MCF 10A (cell line): ENCODE measurements at places on chromosomes 11 and 22. TPM values are rescaled to one million over a fixed set of nuclear protein-coding genes. Genes with fewer than 3 reads are reported as not detected.
A peak's percentile ranks its signal among the peaks of the same experiment; 100 is the strongest.

DNA sequence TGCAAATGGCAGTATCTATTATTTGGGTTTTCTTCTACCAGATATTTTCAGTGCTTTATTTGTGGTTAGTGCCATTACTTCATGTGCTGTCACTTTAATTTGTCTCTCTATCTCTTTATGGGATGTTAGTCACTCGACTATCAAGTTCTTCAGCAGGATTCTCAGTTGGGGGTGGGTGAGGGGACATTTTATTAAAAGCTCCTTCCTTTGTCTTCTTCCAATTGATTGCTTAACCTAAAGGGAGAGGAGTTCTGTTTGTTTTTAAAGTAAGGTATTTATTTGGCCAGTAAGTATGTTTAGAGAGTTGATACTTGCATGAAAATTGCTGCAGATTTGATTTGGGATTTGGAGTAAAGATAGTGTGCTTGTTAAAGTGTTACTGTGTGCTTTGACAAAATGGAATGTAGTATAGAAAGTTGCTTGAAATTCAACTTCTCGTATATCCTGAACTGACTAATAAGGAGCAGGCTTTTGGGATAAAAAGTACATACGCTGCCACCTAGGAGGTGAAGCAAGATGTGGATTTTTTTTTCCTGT is 10.3 kb downstream of the YAP1 start:
- peak; percentile 39 for DNase-seq

- DNase-seq = peak; percentile 11
Measured at GRCh38 chr11:78832226-78832947, 257.7 kb upstream of the NARS2 start.

GRCh38 chr22:45805413-45805812 is 133.8 kb downstream of the ATXN10 start:
- DNase-seq = peak; percentile 56

DNA sequence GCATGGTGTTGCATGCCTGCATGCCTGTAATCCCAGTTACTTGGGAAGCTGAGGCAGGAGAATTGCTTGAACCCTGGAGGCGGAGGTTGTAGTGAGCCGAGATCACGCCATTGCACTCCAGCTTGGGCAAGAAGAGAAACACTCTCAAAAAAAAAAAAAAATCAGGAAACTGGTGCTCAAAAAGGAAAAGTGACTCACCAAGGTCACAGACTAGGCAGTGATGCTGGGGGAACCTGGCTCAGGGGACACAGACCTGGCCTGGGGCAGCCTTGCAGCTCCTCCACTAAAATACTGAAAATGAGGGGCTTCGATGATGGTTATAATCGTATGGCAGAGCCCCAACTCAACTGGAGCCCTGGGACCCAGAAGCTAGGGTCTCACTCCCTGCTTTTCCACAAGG is 8.1 kb upstream of the SLC35E4 start:
- DNase-seq = no peak

- DNase-seq = no peak
Measured at GRCh38 chr11:104618954-104619353, 279.3 kb downstream of the CASP12 start.

DNA sequence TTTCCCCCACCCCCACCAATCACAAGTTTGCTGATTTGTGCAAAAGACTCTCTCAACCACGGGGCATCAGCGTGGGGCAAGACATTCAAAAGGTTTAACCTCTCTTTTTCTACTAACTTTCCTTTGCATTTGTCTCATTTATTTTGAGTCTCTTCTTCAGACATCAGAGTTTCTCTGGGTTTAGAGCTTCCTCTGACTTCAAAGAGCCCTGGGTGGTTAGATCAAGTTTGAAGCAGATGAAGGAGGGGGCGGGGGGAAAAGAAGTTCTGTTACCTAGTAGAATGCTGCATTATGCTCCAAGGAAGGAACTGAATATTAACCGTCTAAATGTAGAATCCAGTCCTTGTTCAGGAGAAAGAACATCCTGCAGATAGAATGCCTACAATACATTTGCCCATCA is 24.5 kb downstream of the GAS2 start:
- DNase-seq = no peak

DNA sequence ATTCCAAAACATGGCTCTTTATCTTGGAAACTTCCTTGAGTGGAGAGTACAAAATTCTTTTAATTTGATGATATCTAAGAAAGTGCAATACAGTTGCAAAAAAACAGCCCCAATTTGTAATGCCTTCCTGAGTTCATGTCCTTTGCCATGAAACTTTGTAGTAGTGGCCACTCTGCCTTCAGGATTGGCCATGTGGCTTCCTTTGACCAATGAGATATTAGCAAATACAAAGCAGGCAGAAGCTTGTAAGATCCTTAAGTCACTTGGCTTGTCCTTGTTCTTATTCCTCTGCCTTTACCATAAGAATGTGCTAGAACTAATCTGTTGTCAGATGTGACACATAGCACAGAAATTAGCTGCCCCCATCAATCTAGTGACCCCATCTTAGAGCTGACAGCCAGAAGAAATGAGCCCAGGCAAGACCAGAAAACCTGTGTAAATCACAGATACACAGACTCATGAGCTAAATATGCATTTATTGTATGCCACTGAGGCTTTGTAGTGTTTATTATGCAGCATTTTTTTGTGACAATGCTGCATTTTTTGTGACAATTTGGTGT is 29.8 kb upstream of the BLID start:
- no peak for DNase-seq

GRCh38 chr22:17726928-17727897 is 47.1 kb downstream of the BID start:
- DNase-seq = no peak

DNA sequence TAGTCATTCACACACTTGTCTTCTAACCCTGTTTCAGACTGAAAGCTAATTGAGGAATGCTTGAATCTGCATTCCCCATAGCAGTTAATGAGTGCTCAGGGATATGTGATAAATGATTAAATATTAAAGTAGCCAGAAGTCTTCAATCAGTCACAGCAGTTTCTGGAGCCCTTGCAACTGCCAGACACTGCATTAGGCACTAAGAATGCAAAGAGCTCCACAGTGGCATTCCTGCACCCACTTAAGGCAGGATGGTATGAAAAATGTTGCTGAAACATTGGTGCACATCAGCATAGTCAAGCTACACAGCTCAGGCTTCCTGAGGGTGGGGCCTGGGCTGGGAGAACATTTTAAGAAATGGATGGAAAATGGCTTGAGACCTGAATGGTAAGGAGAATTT is 6.5 kb downstream of the DTX4 start:
- DNase-seq = no peak

DNA sequence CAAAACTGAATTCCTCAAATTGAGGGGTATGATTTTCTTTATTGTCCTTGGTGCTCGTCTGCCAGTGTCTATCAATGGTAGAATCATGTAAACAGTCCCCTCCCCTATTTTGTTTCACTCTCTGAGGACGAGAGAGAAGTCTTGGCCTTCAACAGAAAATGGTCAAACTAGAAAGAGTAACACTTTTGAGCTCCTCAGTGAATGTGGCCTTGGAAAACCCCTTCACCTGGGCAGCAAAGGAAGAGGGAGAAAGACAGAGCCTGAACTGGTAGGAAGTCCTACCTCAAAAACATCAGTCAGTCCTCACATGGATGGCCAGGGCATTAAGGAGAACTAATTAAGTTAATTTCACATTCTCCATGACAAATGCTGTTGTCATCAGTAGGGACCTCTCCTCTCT is 86.1 kb upstream of the TOP3B start:
- no peak for DNase-seq

DNA sequence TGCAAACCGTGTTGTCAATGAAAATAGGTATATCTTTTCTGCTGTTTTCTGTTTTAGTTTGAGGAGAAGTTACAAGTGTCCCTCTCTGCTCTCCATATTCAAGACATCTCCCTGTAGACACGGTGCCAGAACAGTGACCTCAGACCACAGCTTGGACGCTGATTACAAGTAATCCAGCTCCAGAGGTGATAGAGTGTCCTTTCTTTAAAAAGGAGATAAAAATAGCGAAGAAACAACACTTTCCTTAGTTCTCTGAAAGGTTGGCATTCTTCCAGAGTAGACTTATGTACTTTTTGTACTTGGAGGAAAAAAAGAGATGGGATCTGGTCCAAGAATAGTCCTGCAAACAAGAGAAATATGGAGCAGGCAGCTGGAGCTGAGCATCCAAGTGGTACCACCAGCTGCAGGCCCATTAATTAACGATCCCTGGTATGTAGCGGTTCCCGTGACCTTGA is 43.0 kb upstream of the WT1 start:
- DNase-seq = no peak

GRCh38 chr22:50561401-50562358 is 1.0 kb downstream of the SYCE3 start:
- no peak for DNase-seq

DNA sequence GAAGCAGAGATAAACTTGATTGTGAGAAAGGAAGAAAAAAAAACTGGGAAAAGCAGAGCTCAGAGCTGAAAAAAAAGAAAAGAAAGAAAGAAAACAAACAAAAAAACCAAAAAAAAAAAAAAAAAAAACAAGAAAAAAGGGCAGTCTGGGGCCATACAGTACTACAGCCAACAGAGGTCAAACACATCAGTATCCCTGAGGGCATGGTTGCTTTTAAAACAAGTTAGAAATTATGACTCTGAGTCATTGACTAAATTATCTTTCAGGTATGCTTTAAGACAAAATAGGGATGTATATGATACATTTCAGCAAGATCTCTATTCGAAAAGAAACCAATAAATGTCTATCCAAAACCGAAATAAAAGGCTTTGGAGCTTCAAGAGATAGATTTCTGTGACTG is 37.1 kb upstream of the TLCD5 start:
- DNase-seq = no peak

DNA sequence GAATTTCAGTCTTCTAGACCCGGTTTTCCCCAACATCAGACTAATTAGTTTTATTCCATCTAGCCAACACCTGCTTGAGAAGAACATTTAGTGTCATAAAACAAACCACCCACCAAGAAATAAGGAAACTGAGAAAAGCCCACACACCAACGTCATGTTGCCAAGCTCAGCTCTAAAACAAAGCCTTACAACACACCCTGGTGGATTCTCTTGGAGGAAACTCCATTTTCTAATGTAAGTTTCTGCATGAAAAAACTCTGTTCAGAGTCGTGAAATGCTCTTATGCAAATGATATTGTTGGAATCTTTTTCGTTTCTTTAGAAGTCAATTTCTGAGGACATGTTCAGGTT is 105.0 kb upstream of the RAG2 start:
- DNase-seq = no peak

- DNase-seq = peak; percentile 23
Measured at GRCh38 chr11:88555829-88556202, 218.3 kb upstream of the CTSC start.

DNA sequence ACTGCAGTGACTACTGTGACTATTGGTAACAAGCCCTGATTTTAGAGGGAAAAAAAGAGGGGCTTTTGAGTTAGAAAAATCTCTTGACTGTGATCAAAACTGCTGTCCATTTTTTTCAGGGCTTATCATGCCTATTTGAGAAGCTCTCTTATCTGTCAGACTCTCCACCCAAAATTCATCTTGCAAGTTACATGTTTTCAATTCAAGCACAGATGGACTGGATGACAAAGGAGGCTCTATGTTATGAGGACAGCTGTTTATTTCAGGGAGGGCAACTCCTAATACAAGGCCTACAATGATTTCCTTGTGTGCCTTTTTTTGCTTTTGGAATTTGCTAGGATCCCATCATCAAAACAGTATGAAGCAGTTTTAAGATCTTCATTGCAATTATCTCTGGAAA is 35.2 kb upstream of the USP47 start:
- DNase-seq = no peak

- DNase-seq = peak; percentile 64
Measured at GRCh38 chr22:46070803-46071450, 79.4 kb upstream of the PPARA start.

- no peak for DNase-seq
Measured at GRCh38 chr11:131640320-131640719, 269.9 kb downstream of the NTM start.

- no peak for DNase-seq
Measured at GRCh38 chr11:119190531-119190930, 5.3 kb downstream of the NHERF4 start.

DNA sequence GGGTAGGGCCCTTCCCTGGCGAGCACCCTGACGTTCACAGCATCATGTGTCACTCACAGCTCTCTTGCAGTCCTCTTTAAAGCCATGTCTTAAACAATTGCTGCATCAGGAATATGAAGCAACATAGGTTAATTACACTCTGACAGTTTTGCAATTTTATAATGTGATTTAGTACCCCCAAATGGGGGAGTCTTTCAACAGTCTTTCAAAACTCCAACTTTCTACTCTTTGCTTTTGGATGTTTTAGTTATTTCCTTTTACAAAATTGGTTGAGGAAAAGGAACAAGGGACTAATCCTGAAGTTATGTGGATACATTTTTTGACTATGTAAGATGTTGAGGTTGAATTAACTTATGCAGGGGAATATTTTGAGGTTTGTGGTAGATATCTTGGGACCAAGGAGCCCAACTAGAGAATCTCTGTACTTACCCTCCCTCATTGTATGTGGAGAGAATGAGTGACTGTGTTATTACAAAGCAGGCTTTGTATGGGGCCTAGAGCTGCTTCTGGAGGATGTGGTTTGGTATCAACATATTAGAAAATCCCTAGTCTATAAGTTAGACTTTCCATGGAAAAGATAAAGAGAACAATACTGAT is at the start of gene MMP8:
Gene MMP8, minus strand, starts transcription at position 51 of the 597 bp plus-strand sequence. CDS start 99 bp downstream, outside the sequence.
- no peak for DNase-seq

GRCh38 chr22:29260601-29261315 is 7.0 kb downstream of the RHBDD3 start:
- no peak for DNase-seq

DNA sequence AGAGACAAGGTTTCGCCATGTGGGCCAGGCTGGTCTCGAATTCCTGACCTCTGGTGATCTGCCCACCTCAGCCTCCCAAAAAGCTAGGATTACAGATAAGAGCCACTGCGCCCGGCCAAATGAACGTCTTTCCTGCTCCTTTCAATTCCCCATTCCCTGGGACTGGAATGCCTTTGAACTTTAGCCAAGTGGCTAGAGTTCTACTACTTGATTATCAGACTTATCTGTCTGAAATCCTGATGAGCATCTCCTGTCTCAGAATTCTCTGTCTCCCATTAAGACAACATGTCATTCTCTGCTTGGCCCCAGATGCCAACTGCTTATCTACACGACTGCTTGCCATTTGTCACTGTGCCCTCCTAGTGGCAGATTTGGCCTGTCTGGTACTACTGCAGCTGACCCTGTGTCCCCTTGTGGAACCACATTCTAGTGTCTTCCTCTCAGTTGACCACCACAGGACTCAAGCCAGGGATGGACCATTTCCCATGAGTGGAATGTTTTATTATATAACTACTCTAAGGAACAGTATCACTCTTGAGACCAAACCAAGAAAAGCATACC is 33.1 kb upstream of the IPO7 start:
- DNase-seq = no peak

The KRTAP5-9 gene
- not detected in 2 replicates for total RNA-seq

The TSSK2 gene
- not detected in 2 replicates for total RNA-seq

The OR52E1 gene
- not detected in 2 replicates for total RNA-seq

The MS4A4A gene
- not detected in 2 replicates for total RNA-seq

The RASSF10 gene
- total RNA-seq = not detected in 2 replicates

The CECR2 gene
- not detected in 2 replicates for total RNA-seq

The MOGAT2 gene
- total RNA-seq = not detected in 2 replicates

The CDC42BPG gene
- 3.0 and 3.7 TPM in 2 replicates for total RNA-seq

The OR10A2 gene
- not detected in 2 replicates for total RNA-seq
